T-helper 2 cell (primary cell): ENCODE measurements at places on chromosomes 16 and 17.

- DNase-seq = no peak
Observed at GRCh38 chr16:85607796-85608514, 5.2 kb upstream of the GSE1 start.

DNA sequence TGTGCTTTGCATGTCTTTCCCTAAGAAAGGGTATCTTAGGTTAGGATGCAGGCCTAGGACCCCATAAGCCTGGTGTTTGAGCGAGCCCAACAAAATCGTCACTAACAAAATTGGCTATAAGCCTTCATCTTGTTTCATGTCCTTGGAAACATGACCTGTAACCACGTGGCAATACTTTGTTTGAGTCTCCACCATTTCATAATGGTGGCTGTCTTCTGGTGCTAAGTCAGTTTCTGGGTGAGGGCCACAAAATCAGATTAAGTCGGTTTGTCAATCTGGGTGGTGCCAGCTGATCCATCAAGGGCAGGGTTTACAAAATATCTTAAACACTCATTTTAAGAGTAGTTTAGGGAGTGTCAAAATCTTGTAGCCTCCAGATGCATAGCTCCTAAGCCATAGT is 33.0 kb downstream of the C16orf54 start:
- no peak for DNase-seq

- no peak for DNase-seq
Observed at GRCh38 chr17:15405058-15405415, 62.4 kb downstream of the CDRT4 start.

- no peak for DNase-seq
Observed at GRCh38 chr16:51565184-51565583, 414.1 kb upstream of the SALL1 start.

- no peak for DNase-seq
Observed at GRCh38 chr16:1026057-1026783, 44.6 kb downstream of the SOX8 start.

- no peak for DNase-seq
Observed at GRCh38 chr17:63837480-63837879, 5.0 kb downstream of the SMARCD2 start.

- no peak for DNase-seq
Observed at GRCh38 chr17:51402899-51403298, 142.6 kb downstream of the UTP18 start.

DNA sequence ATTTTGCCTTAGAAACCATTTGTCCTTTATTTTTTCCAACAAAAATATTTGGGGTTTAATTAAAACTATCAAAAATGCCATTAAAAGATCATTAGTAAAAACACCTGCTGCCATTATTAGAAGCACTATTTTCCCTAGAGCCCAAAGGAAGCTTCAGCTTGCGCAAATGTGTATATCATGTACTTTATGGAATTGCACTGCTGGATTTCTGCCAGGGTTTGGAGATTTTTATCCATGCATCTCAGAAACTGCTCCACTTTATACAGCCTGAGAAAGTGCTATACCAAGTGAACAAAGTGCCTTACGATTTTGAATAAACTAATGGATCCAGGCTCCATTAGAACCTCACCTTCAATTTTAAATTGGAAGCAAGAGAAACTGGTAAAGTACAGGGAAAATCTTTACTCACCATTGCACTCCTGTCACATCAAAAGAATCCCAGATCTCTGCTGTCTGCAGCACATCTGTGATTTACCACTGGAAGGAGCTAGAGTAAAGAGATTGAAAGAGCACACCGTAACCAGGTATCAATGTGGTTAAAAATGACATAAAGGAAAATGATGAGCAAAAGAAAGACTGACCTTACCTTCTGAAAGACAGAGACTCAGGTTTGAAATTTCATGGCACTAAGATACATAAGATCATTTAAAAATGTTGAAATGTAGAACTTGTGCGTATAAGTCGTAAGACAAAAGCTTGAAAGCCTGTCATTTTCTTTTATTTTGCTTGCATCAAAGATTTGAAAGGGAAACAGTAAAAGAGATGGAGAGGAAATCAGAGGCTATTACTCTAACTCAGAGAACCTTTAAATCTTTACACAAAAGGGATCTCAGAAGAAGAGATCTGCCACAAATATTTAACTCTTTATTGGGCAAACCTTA is 678.1 kb upstream of the GOT2 start:
- DNase-seq = no peak

DNA sequence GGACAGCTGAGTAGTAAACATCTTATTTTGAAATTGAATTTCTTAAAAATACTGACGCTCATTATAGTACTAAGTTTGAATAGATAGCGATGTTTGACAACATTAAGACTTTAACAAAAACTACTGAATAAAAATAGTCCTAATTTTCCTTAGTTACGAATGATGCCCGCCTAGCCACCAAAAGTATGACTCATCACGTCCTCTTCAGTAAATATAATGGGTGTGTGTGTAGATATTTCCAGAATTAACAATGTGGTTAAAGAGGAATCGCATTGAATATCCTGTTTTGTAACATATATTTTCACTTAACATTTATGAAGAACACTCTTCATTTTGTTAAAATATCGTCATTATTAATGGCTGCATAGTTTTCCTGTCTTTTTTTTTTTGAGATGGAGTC is 187.6 kb downstream of the MYO1D start:
- no peak for DNase-seq
